SK-N-DZ (cell line): ENCODE measurements at places on chromosomes 5 and 9.
A peak's percentile ranks its signal among the peaks of the same experiment; 100 is the strongest.

DNA sequence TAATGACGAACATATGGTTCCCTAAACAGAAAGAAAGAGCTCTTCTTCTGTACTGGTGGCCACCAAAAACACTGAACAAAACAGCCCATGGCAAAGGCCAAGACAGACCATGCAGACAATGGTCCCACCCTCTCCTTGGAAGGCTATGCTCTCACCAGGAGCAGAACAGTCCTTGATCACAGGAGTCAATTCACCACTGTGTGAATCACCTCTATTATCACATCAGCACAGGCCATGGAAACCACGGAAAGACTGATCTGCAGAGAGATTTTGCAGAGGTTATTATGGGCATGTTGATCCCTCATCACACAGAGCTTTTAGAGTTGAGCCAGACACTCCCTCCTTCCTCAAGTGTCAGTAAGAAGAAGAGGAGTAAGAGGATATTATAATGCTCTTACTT is 134.0 kb upstream of the RASEF start:
- DNase-seq = no peak

DNA sequence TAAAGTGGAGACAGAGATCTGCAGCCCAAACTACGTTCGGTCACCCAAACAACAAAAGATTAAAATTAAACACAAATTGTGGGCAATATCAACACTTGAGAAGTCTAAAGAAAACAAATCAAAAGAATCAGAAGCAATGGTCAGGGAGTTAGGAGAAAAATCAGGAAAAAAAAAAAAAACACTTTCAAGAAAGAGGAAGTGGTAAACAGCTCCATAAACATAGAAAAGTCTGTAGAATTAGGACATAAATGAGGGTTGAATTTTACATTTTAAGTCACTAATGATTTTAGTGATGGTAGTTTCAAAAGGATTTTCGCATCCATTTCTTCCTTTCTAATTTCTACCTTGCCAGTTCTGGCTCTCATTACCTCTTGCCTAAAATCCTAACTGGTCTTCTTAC is 10.1 kb downstream of the RNF145 start:
- no peak for DNase-seq

DNA sequence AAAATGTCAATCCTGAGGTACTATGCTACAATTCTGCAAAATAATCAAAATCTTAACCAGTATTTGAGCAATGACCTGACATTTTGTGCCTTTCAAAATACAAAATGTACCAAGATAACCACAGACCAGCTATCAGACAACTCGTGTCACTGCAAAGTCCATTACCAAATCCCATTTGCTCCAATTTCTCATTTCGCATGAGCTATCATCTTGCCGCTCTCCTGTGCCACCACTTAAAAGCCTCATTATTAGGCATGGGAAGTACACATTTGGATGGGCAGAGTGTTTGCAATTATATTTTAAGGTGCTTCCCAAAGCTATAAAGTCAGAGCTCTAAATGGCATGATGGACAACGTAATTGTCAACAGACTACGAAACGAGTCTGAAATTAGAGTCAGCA is 205.2 kb downstream of the AGTPBP1 start:
- no peak for DNase-seq

GRCh38 chr9:92616199-92616641 is 53.7 kb downstream of the IPPK start:
- DNase-seq = no peak

- DNase-seq = no peak
Observed at GRCh38 chr9:81558091-81558830, 131.1 kb downstream of the TLE1 start.

GRCh38 chr5:126512451-126512850 is 82.6 kb downstream of the ALDH7A1 start:
- no peak for DNase-seq

DNA sequence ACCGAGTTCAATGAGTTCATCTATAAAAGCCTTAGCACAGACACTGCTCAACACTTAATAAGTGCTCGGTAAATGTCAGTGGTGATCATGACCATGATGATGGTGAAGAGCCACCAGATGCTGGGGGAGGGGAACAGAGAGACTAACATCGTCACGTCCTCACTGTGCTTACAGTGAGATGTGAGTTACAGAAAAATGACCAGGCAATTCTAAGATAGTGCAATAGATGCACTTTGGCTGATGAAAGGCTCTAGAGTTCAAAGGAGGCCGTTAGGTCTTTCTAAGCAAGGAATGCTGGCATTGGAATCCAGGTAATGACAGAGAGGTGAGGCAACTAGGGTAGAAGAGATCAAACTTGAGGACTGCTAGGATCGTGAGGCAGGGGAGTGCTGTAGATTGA is 36.7 kb downstream of the ARL15 start:
- DNase-seq = no peak

- no peak for DNase-seq
Observed at GRCh38 chr5:156819537-156819936, 30.6 kb upstream of the PPP1R2B start.

GRCh38 chr9:3708751-3709150 is 182.9 kb upstream of the RFX3 start:
- DNase-seq = no peak

DNA sequence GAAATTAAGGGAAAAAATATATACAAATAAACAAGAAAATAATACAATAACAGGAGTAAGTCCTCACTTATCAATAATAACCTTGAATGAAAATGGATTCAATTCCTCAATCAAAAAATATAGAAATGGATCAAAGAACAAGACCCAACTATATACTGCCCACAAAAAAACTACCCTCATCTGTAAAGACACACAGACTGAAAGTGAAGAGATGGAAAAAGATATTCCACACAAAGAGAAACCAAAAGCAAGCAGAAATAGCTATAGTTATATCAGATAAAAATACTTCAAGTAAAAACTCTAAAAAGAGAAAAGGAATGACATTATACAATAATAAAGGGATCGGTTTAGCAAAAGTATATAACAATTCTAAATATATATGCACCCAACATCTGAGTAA is 66.5 kb downstream of the KIAA0825 start:
- DNase-seq = no peak

DNA sequence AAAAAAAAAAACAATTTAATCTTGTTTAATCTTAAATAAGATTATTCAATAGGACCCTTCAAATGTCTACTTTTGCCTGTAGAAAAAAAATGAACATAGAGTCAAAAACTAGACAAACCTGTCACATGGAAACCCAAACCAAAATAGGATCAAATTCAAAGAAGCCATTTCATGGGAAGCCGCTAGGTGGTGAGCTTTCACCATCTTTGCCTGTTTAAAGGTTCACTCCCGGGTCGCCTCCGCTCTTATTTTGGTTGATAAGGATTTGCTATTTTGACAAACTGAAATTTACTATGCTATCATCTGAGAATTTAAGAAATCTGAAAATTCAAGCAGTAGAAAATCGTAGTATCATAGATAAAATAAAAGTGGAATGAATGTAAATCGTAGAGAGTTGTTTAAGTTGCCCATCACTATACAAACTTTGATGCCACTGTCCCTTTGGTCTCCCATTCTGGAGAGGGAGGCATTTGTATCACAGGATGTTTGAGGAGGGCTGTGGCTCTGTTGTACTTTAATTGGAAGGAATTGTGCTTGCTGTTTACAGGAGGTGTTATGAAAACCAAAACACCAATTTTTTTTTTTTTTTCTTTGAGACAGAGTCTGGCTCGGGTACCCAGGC is 43.5 kb upstream of the DNAH5 start:
- peak; percentile 55 for DNase-seq

GRCh38 chr9:98790134-98790841 is 6.1 kb downstream of the ANKS6 start:
- DNase-seq = no peak

DNA sequence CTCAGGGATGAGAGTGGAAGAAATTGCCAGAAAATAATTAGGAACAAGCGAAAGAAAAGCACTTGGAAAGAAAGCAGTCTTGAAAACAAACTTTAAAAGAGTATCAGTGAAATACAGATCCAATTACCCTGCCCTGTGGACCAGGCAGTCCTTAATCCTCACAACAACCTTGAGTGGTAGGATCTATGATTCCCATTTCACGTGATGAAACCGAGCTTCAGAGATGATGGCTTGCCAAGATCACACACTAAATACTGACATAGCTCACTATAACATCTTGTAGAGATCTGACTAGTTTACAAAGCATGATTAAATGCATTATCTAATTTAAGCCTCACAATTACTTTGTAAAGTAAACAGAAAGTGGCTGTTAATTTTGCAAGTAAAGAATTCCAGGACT is 55.5 kb upstream of the ABCA1 start:
- DNase-seq = no peak

DNA sequence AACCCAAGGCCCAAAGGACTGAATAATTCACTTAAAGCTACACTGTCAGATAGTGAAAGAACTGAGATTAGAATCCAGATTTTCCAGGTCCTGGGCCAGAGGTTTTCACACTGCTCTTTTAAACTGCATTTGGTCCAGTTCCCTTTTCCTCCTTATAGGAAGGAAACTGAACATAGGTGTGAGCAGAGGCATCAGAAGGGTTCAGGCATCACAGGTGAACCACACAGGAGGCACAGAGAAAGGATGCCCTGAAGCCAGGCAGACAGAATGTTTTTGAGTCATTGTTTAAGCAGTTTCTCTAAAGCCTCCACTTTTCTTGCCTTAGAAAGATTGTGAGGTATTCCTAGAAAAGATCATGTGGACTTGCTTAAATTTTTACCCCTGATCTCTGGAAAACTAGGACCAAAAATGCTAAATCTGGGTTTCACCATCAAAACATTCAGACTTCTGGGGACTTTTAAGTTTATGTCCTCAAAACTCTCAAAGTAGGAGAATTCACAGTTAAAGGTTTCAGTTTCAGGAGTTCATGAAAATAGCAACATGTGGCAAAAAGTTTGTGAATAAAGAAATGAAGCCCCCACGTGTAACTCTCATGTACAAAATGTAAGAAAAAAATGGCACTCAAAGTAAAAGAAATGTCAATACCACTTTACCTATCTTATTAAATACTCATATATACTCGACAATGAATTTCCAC is 386.1 kb downstream of the NTRK2 start:
- no peak for DNase-seq

DNA sequence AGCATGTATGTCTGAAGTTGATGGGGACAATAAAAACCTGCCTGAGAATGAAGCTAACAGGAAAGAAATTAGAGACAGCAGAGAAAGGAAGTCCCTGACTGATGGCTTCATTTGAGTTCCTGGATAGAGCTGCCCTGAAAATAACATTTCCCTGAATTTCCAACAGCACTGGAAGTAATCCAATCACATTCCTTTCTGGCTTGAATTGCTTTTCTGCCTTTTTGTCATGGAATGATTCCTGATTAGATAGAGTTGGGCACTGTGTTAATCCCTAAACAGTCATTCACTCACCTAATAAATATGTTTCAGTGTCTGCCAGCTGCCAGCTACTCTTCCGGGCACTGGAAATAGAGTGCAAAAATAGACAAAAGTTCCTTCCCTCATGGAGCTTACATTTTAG is 30.0 kb upstream of the SH3RF2 start:
- DNase-seq = no peak

DNA sequence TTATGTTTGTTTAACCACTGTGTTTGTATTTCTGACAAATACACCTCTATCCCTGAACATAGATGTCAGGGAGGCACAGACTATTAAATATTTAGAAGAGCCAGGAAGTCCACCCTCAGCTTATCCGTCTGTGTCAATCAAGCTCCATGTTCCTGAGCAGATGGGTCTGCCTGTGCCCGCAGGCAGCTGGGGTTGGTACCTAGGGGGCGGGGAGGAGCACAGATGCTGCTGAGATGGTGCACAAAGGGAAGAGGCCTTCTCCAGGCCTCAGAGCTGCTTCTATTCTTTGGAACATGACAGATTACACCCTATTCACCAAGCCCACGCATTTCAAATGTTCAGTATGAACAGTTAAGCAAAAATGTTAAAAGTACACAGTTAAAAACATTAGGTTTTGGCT is 142.1 kb downstream of the EPB41L4A start:
- no peak for DNase-seq

DNA sequence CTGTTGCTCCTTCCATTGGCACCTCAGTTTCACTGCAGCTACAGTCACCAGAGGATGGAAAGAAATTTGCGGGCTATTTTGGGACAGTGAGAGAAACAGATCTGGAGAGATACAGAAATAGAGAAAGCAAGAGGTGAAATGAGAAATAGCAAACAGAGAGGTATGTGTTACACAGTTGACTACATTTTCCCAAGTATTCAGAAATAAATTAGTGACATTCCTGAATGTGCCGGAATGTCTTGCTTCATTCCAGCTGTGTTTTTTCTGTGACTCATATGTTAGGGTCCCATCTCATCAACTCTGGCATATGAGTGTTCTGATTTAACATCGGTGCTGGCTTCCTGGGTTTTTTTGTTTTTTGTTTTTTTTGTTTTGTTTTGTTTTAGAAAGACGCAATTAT is 63.8 kb upstream of the ZNF462 start:
- DNase-seq = no peak

- no peak for DNase-seq
Observed at GRCh38 chr5:16108418-16108817, 71.2 kb downstream of the MARCHF11 start.

DNA sequence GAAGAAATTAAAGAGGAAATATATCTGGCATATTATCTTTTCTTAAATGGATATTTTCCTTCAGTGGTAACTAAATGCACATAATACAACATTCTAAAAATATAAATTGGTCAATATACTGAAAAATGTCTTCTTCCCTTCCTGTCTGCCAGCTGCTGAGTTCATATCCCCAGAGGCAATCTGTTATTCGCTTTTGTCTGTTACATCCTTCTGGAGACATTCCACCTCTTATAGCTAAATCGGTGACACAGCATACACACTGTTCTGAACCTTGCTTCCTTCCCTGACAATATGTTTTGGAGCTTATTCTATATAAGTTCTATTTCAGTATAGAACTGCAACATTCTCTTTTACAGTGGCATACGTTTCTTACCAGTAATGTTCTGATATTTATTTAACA is 147.8 kb downstream of the TENT4A start:
- DNase-seq = no peak

DNA sequence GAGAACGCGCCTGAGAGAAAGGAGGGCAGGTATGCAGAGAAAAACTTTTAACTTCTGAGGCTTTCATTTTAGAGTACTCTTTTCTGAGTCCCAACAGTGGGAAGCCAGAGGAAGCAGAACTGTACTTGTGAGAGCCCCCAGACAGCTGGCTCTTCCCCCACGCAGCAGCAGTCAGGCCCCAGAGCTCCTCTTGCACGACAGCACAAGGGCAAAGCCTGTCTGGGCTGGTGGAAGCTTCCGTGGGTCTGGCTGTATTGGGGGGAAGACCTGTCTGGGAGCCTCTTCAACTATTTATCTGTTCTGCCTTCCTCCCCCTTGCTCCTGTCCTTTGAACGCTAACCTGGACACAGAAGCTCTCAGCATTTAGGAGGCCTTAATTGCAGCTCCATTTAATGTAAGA is 68.2 kb downstream of the THBS4 start:
- DNase-seq = no peak

GRCh38 chr9:112044881-112045280 is 130.2 kb downstream of the SUSD1 start:
- no peak for DNase-seq
